ENCODE measurements at places on chromosomes 3 and 15.

DNA sequence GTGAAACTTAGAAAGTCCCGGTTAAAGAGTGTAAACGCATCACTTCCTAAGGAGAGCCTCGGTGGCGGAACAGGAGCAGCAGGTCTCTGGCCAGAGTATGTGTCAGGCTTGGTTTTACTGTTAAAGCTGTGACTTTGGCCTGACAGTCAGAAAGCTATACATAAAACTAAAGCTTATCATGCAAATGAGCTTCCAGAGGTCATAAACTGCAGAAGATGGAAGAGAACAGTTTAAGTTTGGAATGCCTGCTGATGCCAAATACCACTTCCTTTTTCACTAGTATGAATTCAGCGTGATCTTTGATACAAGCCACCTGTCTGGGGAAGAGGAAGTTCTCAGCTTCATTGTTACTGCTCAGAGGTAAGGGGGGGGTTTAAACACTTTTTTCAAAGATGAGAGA lies 125.1 kb upstream of the CTDSPL start:
- DNase-seq, result no peak

DNA sequence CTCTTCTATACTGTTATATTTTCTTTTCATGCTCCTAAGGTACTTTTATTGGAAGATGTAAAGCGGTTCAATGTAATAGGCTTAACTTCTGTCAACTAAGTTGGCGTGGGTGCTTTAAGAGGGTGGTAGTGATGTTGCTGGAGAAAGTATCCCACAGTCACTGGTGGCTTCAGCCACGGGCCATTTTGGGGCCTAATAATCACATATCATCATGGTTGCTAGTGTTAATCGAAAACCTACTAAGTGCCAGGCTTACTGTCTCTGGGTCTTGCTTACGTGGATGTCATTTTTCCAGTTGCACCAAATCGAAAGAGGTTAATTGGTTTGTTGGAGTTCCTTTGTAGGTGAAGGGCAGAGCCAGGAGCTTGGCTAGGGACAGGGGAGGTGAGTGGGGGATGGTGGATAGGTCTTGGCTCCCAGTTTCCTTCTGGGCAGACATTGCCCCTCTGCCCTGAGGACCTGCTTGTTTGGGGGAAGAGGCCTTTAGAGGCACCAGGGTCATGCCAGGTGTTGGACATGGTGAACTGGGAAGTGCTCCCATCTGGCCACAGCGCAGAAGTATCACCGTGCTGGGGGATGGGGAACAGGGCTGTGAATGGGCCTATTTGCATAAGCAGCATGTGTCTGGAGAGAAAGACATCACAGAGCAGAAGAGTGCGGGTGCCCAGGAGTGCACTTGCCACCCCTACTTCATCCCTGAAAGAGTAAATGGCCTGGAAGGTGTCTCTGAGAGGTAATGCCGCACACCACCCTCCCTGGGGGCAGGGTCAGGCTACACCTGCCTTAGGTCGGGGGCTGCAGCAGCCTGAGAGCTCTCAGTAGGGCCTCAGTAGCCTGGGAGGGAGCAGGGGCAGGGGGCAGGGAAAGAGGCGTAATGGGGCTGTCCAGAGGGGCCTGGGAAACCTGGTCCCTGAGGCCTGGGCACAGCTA lies 62.4 kb upstream of the POLG start:
- DNase-seq, result no peak

- no peak for DNase-seq
Observed at GRCh38 chr3:16728770-16729745, 123.8 kb upstream of the DAZL start.

- DNase-seq, result no peak
Observed at GRCh38 chr15:62453981-62454380, 288.9 kb upstream of the C2CD4B start.

DNA sequence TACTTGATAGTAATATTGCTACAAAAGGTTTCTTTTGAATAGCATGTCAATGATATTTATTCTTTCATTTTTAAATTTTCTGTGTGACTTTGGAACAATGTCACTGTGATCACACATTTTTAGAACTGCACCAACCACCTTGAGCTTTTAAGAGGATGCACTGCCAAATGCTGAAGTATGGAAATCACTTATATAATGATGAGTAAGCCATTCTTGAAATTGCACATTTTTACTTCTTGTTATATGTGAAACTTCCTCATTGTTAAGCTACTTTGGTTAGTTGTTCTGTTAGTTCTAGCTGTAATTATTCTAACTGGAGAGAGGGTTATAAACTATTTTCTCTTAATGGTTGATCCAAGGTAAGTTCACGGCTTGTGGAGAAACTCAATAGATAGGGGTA lies 547.5 kb downstream of the ZIC1 start:
- DNase-seq, result no peak

GRCh38 chr3:106806964-106807363 lies 570.3 kb upstream of the CCDC54 start:
- DNase-seq, result no peak

- no peak for DNase-seq
Observed at GRCh38 chr15:40372981-40373380, 9.5 kb upstream of the KNSTRN start.

GRCh38 chr15:92578096-92578835 lies 77.3 kb downstream of the FAM174B start:
- DNase-seq, result no peak

DNA sequence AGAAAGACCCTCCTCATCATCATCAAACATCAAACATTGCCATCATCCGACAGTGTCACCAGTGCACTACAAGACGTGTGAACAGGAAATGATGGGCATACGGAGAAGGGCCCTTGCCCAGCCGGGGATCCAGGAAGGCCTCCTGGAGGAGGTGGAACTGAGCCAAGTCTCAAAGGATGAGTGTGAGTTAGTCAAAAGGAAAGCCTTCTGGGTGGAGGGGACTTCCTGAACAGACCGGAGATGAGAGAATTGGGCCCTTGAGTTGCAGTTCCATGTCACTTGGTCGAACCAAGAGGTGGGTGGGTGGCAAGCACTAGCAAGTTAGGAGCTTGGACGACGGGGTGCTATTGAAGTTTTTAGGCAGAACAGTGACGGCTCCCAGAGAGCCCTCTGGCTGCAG lies 8.5 kb downstream of the SEMA4B start:
- no peak for DNase-seq

GRCh38 chr15:66462627-66463026 lies 34.9 kb downstream of the SNAPC5 start:
- peak; percentile 64 for DNase-seq

- DNase-seq, result peak; percentile 86
Observed at GRCh38 chr3:55160241-55160983, 232.6 kb upstream of the LRTM1 start.

DNA sequence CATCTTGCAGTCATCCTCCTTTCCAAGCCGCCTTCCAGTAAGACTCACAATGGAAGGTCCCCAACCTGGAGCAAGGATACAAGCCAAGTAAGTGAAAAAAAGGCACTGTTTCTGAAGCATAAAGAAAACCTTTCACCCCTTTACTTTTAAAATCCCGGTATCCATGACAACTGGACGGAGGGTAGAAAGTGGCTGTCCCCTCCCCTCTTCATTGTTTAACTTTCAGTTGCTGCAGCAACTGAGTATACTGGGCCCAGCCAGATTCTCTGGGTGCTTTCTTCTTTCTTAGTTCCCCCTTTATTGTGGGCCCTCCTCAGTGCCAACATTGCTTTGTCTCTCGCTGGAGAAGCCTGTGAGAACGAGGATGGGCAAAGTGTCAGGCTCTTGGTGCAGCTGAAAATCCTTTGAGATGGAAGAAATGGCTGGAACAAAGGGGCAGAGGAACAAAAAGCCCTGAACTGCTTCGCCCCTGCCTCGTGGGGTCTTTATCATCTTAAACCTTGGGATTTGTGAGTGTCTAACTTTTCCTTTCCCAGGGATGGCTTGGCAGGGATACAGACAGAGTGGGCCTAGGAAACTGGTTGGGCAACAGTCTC lies 224.0 kb upstream of the RGMA start:
- DNase-seq, result no peak

- no peak for DNase-seq
Observed at GRCh38 chr15:80554560-80554959, 140.6 kb upstream of the ABHD17C start.

- DNase-seq, result no peak
Observed at GRCh38 chr15:57335719-57336118, 40.6 kb upstream of the CGNL1 start.

DNA sequence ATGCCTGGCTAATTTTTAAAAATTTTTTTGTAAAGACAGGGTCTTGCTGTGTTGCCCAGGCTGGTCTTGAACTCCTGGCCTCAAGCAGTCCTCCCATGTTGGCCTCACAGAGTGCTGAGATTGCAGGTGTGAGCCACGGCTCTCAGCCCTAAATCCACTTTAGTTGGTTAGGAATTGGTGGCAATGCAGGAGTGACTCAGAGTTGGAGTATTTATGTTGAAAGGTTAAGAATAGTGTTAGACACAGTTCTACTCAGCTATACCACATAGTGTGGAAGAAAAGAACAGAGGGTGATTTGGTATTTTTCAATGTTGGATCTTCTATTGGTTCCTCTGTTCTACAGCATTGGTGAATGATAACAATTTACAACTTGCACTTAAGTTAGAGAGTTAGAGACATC lies 7.6 kb downstream of the ZNF639 start:
- no peak for DNase-seq

GRCh38 chr3:99967796-99968195 lies 146.5 kb downstream of the FILIP1L start:
- no peak for DNase-seq

DNA sequence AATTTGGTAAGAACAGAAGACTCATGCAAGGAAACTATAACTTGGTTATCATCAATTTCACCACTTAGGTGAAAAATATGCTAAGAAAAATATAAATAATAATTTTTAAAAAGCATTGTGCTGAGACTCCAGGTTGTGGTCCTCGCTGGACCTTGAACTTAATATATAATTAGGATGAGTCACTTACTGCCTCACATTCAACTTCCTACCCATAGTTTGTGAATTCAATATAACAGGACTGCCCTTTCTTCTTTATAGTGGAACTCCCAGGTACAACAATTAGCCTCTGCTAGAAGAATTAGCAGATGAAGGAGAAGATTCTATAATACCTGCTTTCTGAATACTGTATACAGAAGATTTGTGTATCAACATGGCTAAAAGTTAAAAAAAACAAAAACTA lies 149.1 kb upstream of the SPRED1 start:
- DNase-seq, result no peak

DNA sequence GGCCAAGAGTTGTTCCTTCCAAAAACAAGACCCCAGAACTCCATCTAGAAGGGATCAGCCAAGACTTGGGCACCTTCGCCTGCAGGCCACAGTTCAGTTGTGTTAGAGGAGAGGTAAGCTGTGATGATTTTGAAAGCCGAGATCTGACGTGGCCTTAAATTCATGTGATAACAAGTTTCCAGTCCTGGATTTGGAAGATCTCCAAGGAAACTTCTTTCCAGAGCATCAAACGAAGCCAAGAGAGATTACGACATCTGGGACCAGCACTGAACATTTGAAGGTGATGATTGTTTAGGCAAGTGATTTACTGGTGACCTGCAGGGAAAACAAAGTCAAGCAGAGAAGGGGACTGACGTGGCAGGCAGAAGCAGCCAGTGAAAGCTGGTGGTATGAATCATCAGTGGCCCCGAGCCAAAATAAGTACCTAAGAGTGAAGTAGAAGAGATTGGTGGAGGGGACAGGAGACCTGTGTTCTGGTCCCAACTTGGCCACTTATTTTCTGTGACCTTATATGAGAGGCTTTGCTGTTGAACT lies 339.0 kb upstream of the PROK2 start:
- DNase-seq, result peak; percentile 29

DNA sequence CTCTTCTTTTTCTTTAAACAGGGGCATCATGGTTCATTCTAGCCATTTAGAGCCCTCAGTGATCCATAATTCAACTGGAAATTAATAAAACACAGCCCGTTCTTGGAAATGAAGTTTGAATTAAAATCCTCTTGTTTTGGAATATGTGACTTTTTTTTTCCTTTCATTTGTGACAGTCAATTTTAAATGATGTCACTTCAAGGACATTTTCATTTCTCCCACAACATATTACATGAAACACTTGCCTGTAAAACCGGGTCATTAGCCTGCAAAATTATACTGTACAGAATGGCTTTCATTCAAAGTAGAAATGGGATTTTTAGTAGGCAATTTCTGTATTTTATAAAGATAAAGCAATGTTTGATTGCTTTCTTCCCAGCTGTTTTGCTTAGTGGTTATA lies 789 bp upstream of the SEMA6D start:
- no peak for DNase-seq

- no peak for DNase-seq
Observed at GRCh38 chr3:49495023-49495422, 25.0 kb downstream of the DAG1 start.

DNA sequence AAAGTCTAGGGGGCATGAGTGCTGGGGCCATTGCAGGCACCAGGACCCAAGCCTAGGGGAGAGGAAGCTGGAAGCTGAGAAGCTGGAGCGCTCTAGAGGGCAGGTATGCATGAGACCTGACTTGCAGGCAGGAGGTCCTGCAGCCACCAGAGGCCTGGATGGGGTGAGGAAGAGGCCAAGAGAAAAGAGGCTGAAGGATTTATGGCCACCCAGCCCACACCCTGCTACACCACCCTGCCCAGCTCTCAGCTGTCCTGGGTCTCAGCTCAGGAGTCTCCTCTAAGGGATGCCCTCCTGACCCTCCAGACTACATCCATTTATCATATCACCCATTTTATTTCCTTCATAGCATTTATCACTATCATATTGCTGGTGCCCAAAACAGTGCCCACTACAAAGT lies 36.5 kb downstream of the RPN1 start:
- no peak for DNase-seq

- DNase-seq, result no peak
Observed at GRCh38 chr3:13769422-13769821, 110.4 kb downstream of the WNT7A start.

All from ELF-1 (cell line).